ENCODE measurements at places on chromosomes 5 and 9. TPM values are rescaled to one million over a fixed set of nuclear protein-coding genes. Genes with fewer than 3 reads are reported as not detected.

DNA sequence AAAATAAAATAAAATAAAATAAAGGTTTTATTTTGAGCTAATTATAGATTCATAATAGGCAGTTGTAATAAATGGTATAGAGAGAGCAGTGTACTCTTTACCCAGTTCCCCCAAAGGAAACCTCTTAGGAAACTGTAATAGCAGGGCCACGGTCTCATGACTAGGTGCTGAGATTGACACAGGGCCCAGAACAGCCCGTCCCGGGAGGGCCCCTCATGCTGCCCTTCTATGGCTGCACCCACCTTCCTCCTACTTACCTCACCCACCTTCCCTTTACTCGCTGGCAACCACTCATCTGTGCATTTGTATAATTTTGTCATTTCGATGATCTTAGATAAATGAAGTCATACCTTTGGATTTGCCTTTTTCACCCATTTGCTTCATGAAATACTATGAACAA, 16.1 kb downstream of the CACNA1B start:
- DNase-seq: no peak

DNA sequence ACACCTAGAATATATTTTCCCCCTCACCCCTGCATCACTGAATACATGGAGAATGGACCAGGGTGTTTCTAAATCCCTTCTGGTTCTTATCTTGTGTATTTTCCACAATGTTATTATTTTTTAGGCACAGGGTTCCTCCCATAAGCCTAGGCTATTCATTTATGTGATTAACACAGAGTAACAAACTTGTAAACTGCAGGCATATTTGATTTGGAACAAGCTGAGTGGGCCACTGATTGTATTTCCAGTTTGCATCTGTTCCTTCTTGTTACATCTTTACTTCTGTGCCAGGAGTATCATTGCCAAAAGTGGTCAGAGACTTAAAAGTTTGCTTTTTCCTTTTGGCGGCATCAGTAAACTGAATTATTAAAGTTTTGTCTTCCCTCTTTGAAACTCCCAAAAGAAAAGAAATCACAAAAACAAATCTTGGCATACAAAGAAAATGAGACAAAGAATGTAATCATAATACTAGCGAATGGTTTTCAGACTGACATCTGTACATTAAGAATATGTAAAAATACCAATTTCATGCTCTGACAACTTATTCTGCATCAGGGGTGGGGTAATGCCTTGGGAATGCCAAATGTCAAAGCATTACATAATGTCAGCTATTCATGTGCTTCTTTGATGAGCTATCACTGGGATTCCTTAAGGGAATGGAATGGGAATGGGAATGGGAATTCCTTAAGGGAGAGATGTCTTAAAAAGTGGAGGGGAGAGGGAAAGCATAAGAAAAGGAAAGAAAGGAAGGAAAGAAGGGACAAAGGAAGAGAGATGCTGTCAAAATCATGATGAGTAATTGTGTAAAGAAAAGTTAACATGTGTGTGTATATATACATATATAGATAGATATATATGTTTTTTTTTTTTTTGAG, 22.2 kb upstream of the PAX5 start:
- no peak for DNase-seq

TMEM232 gene
- not detected for total RNA-seq

DNA sequence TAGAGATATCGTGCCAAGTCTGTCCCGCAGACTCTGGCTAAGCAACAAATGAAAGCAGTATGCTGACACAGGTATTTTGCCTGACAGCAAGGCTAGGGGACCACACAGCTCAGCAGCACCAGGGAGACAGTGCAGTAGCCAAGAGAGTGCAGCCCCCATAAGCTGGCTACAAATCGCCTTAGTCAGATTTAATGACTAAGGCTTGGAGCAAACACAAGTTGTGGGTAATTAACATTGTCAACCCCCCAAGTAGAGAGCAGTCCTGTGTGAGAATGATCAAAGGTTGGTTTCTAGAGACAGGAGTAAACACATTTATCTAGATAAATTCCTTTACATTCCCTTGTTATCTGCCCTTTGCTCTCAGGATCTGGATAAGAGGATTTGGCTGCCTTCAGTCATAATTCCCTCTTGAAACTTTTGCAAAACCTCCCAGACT, 1434.5 kb upstream of the CDH6 start:
- DNase-seq: no peak

MEGF10 gene
- total RNA-seq: not detected

DNA sequence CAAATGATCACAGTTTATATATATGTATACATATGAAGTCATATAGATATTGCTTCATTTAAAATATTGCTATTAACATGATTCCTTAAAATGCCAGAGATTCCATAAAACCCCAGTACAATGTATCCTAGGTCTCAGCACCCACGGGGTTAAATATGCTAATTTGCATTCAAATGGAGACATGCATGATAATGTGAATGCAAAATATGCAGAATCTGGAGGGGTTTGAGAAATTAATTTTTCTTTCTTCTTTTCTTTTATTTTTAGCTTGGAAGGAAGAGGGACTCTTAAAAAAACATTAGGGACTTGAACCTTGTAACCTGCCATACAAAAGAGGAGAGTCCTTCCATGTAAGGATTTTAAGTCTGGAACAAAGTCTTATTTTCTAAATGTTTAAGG, 211.9 kb downstream of the MEF2C start:
- no peak for DNase-seq

SUSD1 gene
- 7.4 TPM for total RNA-seq

STOML2 gene
- total RNA-seq: 161 TPM

DNA sequence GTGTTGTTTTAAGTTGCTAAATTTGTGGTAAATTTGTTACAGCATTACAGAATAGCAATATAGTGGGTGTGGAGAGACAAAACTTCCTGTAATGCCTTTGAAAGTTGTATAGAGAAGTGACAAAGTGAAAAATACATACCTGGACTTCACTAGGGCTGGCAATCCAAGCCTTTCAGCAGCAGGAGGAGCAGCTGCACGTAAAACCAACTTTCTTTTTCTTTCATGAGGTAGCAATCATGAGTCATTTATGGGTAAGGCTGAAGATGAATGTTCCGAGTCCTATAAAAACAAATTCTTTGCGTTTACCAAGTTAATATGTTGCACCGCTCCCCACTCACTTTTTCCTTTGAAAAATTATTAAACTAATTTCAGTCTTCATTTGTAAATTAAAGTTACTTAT, 1138.2 kb downstream of the TAF11L14 start:
- peak; percentile 88 for DNase-seq

- no peak for DNase-seq
Observed at GRCh38 chr9:119736491-119737454, 367.5 kb upstream of the BRINP1 start.

DNA sequence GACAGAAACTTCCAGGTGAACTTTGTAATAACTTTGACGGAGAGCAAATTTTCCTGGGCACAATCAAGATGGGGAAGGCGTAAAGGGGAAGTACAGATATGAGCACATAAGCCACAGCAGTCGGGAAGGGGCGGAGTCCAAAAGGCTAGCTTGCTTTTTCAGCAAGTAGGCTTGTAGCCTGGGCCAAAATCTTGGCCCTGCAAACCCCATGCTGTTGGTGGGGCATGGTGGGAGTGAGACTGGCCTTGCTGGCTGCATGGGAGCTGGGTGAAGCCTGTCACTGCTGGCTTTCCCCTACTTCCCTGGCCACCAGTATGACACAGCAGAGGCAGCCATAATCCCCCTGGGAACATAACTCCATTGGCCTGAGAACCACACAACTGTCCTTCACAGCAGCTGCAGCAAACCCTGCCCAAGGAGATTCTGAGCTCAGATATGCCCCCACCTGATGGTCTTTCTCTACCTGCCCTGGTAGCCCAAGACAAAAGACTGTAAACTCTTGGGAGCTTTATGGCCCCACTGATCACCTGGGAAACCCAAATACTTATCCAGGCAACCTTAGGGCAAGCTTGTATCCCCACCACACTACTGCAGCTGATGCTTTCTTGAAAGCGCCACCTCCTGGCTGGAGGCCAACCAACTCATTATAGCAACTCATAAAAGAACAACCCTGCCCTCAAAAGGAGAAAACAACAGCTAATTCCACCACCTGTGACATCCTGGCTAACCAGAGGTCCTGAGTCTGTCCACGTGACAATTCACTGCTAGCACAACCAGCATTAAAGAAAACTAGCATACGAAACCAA, 24.0 kb downstream of the DCTN4 start:
- peak; percentile 14 for DNase-seq

- DNase-seq: no peak
Observed at GRCh38 chr5:7678030-7678429, 172.9 kb downstream of the CFAP90 start.

DNA sequence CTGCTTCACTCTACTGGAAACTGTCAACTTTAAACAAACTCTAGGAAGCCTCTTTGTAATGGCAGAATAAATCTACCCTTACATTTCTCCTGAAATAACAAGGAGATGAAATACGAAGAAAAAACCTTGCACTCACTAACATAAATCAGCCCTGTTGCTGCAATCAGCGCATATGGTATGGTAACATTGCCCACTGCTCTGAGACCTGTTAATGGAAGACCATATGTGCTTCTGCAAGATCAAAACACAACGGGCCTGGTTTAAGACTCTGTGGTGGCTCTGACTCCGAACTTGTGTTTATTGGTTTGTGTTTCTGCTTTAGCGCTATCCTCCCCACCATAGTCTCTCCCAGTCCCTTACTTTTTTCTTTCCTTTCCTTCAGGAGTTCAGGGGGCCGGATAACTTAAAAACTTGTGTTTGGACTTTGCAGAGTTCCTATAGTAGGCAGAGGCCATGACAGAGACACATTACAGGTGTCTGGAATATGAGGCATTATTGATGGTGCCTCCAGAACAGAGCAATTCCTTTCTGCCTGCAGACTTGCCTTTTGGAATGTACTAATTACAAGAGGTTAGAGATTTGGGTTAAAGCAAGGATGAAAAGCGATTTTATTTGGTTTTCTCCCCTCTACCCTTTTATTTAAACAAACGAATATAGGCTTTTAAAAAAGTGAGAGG, 110.8 kb downstream of the PSAT1 start:
- no peak for DNase-seq

MARCHF11 gene
- total RNA-seq: not detected

Measured in PC-3 (cell line).